ENCODE measurements at places on chromosomes 5 and 9. TPM values are rescaled to one million over a fixed set of nuclear protein-coding genes. Genes with fewer than 3 reads are reported as not detected.
A peak's percentile ranks its signal among the peaks of the same experiment; 100 is the strongest.

DNA sequence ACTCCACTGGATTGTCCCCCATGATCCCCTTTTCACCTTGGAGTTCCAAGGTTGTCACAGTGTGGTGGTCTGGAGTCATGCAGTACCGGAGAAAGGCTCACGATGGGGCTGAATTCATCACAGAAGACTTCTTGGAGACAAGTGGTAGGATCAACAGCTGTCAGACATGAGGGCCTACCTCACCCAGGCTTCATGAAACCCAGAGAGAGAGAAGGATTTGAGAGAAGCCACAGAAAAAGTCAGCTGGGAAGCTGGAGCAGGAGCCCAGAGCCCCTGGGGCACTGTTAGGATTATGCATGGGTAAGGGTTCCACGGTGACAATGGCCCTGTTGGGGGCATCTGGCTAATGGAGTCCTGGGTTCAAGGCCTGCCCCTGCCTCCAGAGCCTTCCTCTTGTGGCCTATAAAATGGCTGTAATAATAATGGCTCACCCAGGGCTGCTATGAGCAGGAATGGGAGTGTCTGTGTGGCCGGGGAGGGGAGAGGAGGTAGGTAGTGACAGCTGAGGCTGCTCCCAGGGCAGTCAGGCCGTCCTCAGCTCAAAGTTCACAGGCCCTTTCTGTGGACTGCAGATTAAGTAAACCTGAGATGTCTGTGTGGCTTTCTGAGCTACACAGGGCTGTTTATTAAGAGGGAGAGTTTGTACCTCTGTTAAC is 910 bp downstream of the TRIM14 start:
- H3K27ac ChIP-seq: peak overlapping the region; percentile 73
- H3K27me3 ChIP-seq: no peaks in the 10 kb centered on the region
- no peak for DNase-seq
- H3K4me1 ChIP-seq: peaks cover 22% of the 10 kb centered on the region

- H3K27ac ChIP-seq: peak within 1 kb of the TSS; percentile 93
- no peaks in the 10 kb centered on the region for H3K27me3 ChIP-seq
- H3K36me3 ChIP-seq: peaks cover 18% of the 10 kb centered on the region
- DNase-seq: peak; percentile 97
- peaks cover 73% of the 10 kb centered on the region for H3K4me1 ChIP-seq
- H3K4me3 ChIP-seq: peak within 1 kb of the TSS; percentile 77
These were observed at the start of the genes ALG2 and SEC61B for GRCh38 chr9:99221621-99222415. Gene ALG2, minus strand, starts transcription at chr9:99221942. Its CDS starts 48 bp downstream, at chr9:99221894. Gene SEC61B, plus strand, starts transcription at chr9:99222282. Its CDS starts 82 bp downstream, at chr9:99222364.

DNA sequence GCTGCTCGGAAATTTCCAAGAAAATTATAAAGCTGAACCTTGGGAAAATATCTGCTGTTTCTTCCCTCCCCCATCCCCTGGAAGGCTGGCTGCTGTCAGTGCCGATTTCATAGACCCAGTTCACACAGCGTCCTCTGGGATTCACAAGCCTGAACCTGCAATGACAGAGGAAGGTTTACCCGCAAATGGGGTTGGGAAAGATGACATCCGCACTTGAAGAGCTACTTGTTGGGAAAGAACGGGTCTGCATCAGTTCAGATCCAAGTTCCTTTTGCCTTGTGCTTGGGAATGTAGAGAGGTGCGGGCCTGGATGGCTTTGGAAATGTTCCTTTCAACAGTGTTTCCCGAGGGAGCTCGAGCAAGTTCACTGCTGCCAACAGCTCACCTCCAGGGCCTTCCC is 13.9 kb downstream of the PCDH12 start:
- H3K27ac ChIP-seq: no peak overlapping the region
- H3K4me3 ChIP-seq: no peak overlapping the region
- peaks cover 35% of the 10 kb centered on the region for H3K4me1 ChIP-seq
- no peaks in the 10 kb centered on the region for H3K27me3 ChIP-seq
- DNase-seq: no peak
- peaks cover 19% of the 10 kb centered on the region for H3K36me3 ChIP-seq

DNA sequence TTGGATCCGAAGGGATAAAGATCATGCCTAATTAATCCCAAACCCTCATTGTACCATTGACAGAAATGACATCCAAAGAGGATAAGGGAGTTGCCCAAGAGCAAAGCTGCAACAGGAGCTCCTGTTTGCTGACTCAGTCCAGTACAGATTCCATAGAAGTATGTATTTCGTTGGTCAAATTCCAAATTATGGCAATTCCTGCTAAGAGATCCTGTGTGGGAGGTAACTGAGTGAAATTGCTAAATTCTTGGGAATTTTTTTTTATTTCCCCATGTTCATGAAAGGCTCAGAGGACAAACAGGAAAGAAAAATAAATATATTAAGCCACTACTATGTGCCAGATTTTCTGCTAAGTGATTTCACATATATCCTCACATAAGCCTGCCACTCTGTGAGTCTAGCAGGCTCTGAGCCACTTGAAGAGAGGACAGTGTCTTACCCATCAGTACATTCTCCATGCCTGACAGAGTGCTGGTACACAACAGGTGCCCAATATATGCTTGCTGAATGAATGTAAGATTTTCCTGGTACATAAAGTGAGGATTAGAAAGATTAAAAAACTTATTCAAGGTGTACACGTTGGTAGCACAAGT is 132.7 kb downstream of the GLIS3 start:
- H3K27me3 ChIP-seq: no peaks in the 10 kb centered on the region
- no peak overlapping the region for H3K27ac ChIP-seq
- H3K4me3 ChIP-seq: no peak overlapping the region
- DNase-seq: peak; percentile 14

DNA sequence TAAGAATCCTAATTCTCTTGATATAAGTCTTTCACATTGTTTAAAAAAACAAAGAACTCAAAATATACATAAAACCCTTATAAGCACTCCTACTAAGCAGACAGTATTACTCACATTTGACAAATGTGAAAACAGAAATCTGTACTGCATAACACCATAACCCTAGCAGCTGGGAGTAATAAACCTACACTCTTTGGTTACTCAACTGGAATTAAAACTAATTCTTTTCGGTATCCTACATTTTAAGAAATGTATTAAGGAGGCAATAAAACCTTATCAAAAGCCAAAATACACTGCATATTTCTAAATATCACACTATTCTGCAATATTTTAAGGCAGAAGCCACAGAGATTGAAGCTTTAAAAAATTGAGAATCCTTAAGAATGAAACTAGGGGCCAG is 6.8 kb downstream of the AUH start:
- peaks cover 10% of the 10 kb centered on the region for H3K36me3 ChIP-seq
- H3K4me1 ChIP-seq: peaks cover 16% of the 10 kb centered on the region
- no peak overlapping the region for H3K27ac ChIP-seq
- no peak for DNase-seq

DNA sequence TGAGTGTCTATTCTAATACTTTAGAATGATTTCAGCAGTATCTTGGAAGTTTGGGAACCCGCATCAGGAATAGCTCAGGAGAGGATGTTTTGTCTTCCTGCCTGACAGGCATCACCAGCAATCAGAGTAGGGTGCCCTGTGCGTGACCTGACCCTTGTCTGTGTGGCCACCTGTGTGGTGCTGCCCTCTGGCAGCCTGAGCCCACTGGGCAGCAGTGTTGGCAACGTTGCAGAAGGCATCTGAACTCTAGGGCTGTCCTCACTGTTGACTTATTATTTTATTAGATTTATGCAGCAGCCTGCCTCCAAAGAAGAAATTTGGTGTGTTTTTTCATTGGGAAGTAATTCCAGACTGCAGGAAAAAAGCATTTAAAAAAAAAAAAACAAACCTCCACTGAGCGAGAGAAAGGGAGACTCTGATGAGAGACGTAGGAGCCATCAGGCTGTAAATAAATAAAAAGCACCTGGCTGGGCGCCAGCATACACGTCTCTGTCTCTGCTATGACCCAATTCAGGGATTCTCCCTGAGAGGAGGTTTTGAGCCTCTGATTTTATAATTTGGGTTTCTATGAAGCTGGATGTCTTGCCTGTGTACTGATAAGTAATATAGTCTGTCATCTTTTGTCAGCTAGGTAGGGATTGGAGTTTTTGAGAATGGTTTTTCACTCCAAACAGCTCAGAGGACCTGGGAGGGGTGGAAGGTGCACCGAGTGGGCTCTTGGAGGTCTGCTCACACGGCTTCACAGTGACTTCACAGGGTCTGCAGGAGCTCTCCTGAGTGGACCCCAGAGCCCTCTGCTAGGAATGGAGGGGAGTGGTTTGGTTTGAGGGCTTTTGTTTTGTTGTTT is 49.0 kb downstream of the FAM78A start:
- no peak for DNase-seq
- no peak overlapping the region for H3K4me3 ChIP-seq
- no peak overlapping the region for H3K27ac ChIP-seq
- H3K4me1 ChIP-seq: peaks cover 10% of the 10 kb centered on the region

GRCh38 chr5:161314033-161314432 is 232.5 kb downstream of the GABRB2 start:
- peak overlapping the region; percentile 2 for H3K27ac ChIP-seq

The DNAJA1 gene
- 79.0 TPM for total RNA-seq

The OR1J2 gene
- not detected for total RNA-seq

The CA9 gene
- total RNA-seq: not detected

The LHFPL2 gene
- 24.6 TPM for total RNA-seq

The OTP gene
- not detected for total RNA-seq

The ALDOB gene
- total RNA-seq: 0.33 TPM

The C7 gene
- 919 TPM for total RNA-seq
